ENCODE measurements at places on chromosomes 1 and 21.

DNA sequence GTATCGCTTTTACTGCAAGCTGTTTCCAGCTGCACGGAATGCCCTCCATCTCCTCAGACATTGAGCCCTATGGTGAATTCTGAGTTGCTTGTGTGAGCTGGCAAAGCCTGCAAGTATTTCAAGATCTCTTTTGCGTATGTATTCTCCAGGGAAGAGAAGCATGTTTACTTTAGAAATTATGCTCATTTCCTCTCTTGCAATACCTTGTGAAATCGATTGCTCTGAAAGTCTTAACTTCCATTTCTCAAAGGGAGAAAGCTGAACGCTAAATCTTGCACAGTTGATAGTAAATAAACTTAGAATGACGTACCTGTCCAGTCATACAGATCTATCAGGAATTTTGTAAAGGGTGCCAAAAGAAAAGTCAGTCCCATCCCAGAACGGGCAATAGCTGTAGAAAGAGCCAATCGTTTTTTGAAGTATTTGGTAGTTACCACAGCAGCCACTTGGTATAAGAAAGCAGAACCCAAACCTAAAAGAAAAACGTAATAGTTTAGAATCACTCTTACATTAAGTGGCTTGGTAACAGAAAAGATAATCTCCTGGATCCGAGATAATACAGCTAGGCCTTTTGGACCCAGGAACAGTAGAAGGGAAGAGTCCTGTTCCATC, 10.0 kb downstream of the SLC16A4 start:
- DNase-seq: no peak

- DNase-seq: no peak
These were observed 10.4 kb upstream of the GPR137B start for GRCh38 chr1:236131916-236132315.

GRCh38 chr1:161766102-161766981, at the start of gene ATF6:
Gene ATF6 (plus strand): TSS chr1:161766320. CDS start chr1:161766361, 41 bp downstream.
- peak; percentile 71 for DNase-seq

DNA sequence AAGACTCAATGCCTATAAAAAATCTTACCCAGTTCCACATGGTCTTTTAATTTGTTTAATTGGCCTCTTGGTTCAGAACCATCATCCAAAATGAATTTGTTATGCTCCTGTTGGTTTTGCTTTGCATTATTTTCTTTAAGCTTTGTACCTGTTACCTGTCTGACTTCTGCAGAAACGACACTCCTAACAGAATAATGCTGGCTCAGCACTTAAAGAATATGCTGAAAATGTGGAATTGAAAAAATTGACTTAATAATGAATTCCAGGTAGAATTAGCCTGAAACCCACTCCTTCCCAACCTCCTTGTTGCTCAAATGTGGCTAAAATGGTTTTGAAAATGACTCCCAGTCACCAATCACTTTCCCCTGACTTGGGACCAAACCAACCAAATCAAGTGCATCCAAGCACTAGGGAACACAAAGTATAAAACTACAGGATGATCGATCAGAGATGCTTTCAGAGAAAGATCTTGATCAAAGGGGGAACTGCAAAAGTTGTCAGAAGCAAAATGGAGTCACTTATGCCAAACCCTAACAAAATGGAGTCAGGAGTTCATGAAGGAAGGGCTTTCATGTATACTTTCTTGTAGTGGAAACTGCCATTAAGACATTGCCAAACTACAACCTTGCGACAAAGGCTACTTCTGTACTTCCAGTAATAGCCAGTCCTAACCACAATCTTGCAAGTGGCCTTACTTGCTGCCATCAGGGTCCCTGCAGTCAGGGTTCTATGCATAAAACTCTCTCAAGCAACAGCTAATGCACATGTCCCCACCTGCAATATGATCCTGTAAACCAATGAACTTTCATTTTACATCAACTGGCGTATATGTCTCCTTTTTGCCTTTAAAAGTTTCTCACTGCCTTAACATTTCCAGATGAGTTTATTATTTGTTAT, 5.4 kb downstream of the GBP7 start:
- DNase-seq: no peak

DNA sequence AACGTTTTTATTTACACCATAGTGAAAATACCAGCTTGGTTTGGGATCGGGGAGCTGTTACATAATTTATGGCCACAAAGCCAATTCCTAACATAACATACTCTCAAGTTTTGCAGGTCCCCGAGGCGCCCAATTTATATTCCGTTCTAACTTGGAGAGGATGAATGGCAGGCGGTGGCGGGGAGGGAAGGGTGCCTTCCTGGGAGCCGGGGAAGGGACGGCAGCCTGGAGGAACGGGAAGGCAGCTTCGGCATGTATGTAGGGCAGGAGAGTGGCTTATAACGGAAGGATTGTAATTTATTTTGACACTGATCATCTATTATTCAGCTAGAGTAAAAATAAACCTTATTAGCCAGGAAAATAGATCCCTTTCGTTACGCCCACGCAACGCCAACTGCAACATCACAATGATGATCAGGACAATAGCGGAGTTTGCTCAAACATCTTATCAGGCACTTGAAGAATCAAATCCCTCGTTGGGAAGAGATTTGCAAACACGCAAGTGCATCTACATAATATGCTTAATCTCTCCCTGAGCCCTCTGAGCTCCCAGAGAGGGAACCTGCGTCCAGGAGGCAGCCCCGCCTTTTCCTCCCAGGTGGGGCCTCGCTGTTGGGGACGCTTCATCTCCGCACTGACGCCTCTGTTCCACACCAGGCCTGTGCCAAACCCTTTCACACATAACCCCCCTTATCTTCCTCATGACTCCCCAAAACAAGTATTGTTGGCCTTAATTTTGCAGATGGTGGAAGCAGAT, 93.7 kb upstream of the C1orf174 start:
- DNase-seq: no peak

- DNase-seq: no peak
These were observed 33.4 kb downstream of the PSMG1 start for GRCh38 chr21:39149882-39150281.

DNA sequence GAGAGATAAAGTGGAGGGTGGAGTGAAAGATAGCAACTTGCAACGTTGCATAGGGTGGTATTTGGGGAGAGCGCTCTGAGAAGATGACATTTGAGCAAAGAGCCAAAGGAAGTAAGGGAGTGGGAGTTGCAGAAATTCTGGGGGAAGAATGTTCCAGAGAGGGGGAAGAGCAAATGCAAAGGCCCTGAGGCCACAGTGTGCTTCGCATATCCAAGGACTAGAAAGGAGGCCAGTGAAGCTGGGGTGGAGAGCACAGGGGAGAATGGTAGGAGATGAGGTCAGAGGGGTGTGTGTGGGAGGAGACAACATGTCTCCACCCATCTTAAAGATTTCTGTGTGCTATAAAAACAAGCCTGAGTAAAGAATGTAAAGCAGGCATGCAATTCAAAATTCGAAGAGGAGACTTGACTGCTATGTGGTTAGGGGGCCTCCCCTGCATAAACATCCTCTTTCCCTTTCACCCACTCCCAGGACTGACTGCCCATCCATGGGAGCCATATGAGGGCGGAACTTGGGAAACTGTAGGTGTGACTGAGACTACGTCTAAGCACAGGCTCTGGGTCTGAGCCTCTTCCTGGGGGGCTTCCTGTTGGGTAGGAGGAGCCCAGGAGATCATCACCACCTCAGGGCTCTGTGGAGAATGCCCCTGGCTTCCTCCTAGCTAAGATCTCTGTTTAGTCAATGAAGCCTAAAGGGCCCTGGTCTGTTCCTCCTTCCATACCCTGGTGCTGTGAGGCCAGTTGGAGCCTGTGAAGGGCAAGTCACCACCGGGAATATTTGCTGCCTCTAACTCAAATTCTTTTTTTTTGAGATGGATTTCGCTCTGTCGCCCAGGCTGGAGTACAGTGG, 2.9 kb upstream of the CLIC4 start:
- no peak for DNase-seq

DNA sequence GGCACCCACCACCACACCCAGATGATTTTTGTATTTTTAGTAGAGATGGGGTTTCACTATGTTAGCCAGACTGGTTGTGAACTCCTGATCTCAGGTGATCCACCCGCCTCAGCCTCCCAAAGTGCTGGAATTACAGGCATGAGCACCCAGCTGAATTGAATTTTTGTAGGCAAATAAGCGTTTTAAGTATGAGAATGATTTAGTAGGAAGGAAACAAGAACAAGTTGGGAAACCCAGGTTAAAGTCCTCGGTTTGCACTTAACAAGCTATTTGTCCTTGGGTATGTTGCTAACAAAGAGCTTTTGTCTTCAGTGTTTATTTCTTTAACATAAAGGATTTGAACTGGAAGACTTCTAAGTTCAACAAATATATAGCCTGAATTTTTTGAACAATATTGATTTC, 23.9 kb downstream of the BTF3L4 start:
- no peak for DNase-seq

GRCh38 chr1:244837597-244838258, 2.3 kb downstream of the COX20 start:
- no peak for DNase-seq

GRCh38 chr1:100452641-100453040, 85.3 kb upstream of the GPR88 start:
- no peak for DNase-seq
